Type B pancreatic cell (in vitro differentiated cells): ENCODE measurements at places on chromosomes 16 and 17. TPM values are rescaled to one million over a fixed set of nuclear protein-coding genes. Genes with fewer than 3 reads are reported as not detected.

DNA sequence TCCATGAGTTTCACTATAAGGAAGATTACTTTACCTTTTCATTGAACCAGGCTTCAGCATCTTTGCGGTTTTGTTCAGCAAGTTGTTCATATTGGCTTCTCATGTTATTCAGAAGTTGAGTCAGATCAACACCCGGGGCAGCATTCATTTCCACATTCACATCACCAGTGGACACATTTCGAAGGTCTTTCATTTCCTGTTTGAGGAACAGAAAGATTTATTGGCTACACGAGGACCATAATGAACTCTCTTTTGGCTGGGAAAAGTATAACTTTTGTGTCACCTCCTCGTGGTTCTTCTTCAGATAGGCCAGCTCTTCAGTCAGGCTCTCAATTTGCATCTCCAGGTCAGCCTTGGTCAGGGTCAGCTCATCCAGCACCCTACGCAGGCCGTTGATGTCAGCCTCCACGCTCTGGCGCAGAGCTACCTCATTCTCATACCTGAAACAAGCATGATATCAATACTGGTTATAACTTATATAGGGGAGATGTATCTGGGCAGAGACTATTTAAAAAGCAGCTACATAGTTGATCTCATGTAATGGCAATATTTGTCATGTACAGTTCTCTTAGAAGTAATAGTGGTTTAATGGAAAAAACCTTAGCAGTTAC is 2.1 kb downstream of the KRT10 start:
- DNase-seq, result no peak

GRCh38 chr17:78038748-78039288 is 80.3 kb downstream of the TNRC6C start:
- no peak for DNase-seq

GRCh38 chr17:33055171-33055611 is 63.5 kb downstream of the SPACA3 start:
- DNase-seq, result no peak

DNA sequence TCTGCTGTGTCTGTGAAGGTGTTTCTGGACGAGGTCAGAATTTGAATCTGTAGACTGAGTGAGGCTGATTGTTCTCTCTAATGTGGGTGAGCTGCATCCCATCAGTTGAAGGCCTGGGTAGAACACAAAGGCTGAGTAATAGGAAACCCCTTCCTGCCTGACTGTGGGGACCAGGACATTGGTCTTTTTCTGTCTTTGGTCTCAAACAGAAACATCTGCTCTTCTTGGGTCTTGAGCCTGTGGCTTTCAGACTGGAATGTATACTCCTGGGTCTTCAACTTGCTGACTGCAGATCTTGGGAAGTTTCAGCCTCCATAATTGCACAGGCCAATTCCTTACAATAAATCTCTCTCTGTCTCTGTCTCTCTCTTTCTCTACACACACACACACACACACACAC is 19.6 kb upstream of the LRRC75A start:
- DNase-seq, result no peak

GRCh38 chr17:39661744-39662541 is 3.2 kb upstream of the TCAP start:
- no peak for DNase-seq

The TBC1D3C gene
- not detected in 2 replicates for total RNA-seq
